ENCODE measurements at places on chromosomes 13 and 19.

- no peak for DNase-seq
Observed at GRCh38 chr13:113933901-113934300, 40.0 kb downstream of the C13orf46 start.

DNA sequence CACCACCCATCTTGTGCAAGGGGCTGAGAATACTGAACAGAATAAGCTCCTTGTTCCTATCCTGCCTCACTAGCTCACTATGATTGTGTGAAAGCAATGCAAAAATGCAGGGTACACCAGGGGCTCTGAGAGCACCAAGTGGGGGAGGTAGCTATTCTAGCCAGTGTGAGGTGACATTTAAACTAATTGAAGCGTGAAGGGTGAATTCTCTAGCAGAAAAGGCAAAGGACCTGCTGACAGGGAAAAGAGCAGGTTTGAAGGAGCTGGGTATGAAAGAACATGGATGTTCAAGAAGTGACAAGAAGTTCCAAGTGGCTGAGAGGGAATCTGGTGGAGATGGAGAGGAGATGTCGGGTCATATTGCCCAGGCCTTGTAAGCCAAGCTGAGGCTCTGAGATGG, 64.2 kb downstream of the SIAH3 start:
- no peak for DNase-seq

DNA sequence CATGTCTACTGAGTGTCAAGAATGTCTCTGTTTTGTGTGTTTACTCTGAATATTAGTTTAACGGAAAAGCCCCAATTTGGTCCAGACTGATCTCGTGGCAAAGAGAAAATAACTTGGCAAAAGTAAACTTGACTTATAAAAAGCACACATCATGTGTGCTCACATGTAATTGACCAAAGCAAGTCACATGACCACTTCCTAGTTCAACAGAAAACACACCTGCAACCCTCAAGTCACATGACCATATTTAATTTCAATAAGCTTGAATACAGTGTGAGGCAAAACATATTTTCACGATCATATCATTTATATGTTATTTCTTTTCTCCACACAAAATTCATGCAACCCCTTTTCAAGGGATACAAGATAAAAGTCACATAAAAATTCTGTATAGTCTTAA, 662.4 kb downstream of the SLITRK1 start:
- DNase-seq: no peak

DNA sequence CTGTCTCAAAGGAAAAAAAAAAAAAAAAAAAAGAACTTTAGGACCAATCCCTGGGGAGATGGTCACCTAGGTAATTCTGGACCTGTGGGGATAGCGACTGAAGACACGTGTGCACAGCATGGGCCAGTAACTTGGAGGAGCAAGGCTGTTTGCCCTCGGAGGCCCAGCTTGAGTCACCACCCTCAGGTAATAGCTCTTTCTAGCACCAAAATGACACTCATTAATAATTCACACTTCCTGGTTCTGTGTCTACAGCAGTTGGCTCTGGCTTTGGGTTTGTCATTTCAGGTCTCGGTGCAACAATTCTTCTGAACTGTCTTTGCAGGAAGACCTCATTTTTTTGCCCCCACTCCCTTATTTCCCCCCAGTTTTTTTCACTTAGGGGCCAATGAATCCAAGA, 3.9 kb upstream of the ATP11A start:
- DNase-seq: no peak

DNA sequence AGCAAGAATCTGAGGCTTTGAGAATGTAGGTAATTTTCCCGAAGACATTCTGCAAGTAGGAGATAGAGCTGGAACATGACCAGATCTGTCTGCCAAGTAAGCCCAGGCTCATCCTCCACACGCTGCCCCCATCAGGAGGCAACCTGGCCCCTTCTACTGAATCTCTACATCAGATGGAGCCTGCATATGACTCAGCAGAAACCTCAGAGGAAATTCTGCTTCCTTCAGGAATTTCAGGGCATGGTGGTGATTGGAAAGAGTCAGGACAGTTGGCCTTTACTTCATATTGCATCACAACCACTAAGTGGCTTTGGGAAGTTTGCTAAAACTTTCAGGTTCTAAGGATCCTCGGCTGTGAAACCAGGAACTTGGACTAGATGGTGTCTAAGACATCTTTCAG, 85.2 kb downstream of the LRRC63 start:
- peak; percentile 60 for DNase-seq

DNA sequence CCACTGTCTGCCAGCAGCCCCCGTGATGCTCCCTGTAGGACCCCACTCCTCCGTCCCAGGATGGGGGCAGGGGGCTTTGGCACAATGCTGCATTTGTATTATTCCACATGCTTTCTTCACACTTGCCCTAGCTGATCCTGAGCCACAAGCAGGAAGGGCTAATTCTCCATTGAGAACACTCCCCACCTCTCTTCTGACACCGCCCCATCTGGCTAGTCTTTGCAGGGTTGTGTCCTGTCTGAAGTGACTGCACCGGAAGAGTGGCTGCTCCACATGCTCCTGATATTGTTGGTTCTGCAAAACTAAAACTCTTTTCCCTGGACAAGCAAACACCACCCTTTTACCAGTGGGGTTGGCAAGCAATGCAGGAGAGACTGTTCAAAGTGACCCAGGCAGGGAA, 18.0 kb downstream of the ZNF574 start:
- no peak for DNase-seq

DNA sequence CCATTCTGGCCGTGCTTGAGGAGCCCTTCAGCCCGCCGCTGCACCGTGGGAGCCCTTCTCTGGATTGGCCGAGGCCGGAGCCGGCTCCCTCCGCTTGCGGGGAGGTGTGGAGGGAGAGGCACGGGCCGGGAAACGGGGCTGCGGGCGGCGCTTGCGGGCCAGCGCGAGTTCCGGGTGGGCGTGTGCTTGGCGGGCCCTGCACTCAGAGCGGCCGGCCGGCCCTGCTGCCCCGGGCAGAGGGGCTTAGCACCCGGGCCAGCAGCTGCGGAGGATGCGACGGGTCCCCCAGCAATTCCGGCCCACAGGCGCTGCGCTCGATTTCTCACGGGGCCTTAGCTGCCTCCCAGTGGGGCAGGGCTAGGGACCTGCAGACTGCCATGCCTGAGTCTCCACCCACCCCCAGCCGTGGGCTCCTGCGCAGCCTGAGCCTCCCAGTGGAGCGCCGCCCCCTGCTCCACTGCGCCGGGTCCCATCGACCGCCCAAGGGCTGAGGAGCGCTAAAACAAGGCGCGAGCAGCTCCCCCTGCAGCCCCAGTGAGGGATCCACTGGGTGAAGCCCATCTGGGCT, 76.5 kb downstream of the PCDH20 start:
- no peak for DNase-seq

All from GF-D8 (cell line).